ENCODE measurements at places on chromosomes 11 and 22. TPM values are rescaled to one million over a fixed set of nuclear protein-coding genes. Genes with fewer than 3 reads are reported as not detected.

OR10G8 gene
- not detected for total RNA-seq

- DNase-seq, result no peak
Observed at GRCh38 chr11:39542460-39542859, 1917.0 kb downstream of the LRRC4C start.

DNA sequence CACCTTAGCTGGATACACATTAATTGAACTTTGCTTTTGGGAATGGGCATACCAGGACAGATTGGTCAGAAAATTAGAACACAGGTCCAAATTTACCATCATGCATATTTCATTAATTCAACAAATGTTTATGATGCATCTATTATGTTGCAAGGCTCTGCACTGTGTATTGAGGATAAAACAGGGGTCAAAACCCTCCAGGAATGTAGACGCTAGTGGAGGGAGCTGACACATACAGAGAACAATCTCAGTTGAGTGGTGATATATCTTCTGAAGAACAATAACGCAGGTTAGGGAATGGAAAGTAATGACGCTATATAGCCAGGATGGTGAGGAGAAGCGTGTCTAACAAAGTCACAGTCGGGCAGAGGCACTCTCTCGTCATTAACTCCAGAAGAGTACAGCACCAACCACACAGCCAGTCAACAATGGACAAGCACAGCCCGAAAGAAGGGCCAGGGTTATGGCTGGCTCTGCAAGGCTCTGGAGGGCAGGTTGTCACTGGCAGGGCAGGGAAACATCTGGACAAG, 3.8 kb downstream of the FLI1 start:
- no peak for DNase-seq

GRCh38 chr11:106133529-106133928, 56.1 kb downstream of the AASDHPPT start:
- no peak for DNase-seq

GRCh38 chr11:19419021-19419750, 178.4 kb upstream of the E2F8 start:
- DNase-seq, result no peak

GRCh38 chr11:17506942-17507341, 30.3 kb upstream of the ABCC8 start:
- DNase-seq, result no peak

DNA sequence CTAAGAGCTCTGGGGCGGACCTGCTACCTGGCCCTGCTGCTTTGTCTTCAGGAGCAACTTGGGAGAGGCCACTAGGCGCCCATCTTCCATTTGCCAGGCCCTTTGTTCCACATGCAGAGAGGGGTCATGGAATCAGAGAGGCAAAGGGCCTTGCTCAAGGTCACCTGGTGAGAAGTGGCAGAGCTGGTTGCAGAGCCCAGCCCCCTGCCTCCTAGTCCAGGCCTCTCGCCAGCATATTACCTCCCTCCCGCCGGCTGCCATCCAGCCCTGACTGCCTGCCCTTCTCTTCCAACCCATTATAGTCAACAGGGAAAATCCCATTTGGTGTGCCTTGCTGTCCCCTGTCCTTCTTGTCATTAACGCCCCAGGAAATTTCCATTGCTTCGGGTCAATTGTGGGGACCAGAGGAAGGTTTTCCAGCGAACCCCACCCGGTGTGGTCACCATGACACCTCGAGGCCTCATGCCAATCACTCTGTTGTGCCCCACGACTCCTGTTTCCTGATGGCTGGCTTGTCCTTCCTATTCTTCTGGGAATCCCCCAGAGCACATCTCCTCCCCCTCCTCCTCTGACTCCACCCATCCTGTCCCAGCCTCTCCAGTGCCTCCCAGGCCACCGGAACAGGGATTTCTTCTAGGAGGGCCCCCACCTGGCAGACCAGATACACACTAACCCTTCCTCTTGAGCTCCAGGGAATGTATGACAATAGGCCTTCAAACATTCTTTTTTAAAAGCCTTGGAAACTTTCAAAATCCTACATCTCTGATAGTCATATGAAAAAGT, 77.0 kb downstream of the NECTIN1 start:
- no peak for DNase-seq

DNA sequence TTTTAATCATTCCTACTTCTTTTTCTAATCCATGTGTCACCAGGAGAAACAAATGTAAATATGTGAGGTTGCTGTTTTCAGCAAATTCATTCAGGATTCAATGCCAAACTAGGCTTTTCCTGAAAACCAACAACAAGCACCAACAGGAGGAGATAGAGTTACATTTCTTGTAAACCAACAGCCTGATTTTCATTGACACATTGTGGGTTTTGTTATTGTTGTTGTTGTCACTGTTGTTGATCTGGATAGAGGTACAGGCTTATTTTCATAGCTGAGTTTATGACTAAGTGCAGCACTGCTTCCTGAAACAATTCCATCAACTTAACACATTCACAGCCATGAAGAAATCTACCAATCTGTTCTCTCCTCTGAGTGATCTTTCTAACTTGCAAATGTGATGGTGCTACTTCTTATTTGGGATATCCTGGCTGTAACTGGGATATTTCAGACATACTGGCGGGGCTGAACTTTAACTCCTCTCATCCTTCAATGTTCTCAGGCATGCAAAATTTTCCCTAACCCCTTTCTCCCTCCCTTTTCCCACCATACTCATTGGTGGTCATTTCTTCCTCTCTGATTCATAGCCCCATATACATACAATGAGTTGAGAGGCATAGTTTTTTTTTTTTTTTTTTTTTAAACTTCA, 65.5 kb downstream of the ME3 start:
- DNase-seq, result no peak

DNA sequence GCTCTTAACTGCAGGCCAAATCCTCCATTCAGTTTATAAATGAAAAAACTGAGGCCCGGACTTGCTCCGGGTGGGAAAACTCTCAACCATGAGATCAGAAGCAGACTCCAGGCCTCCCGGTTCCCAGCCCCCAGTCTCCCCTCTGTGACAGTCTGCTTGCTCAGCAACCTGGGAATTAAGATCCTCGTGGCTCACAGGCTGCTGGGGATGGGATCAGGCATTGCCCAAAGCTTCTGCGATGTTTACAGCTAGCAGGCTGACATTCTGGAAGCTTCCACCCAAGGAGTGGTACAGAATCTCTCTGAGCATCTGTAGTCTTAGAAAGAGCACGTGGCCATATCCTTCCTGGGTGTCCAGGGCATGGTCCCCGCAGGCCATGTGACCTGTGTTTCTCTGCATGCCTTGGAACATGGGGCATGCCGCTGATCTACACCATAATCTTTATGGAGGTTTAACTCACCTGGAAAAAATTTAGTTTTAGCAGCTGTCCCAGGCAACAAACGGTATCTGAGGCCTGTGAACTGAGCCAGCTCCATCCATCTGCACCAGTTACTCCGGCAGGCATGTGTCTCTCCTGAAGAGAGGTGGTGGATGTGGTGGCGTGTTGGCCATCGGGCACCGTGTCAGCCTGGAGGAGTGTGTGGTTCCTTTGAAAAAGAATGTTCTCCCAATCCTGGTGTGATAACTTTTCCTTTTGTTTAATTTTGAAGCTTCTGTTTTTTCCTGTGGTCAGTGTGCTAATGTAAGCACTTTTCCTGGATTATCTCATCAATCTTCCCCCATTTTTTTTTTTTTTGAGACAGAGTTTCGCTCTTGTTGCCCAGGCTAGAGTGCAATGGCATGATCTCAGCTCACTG, 7.9 kb downstream of the FBLN1 start:
- DNase-seq, result no peak

Measured in lower leg skin (tissue), 4 donors.